AG04449 (cell line): ENCODE measurements at places on chromosomes 12 and 14.

- DNase-seq = no peak
Observed at GRCh38 chr14:101562659-101563351, 1.5 kb downstream of the DIO3 start.

DNA sequence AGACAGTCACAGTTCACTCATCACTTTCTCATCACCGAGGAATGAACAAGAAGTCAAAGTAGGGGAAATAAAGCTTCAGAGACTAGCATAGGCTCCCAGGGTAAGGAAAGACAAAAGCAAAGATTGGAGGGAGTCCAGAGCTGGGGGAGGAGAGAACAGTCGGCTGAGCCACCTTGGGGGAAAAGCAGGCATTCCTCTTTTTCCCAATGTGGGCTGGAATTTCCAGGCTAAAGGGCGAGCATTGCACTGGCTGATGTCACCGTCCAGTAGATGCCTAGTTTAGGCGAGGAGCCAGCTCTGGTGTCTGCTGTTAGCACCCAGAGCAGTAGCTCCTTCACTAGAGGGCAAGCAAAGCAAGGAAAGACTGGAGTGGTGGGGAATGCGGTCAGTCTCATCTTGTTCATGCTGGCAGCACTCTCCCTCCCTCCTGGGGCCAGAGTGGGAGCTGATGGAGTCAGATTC is 8.5 kb upstream of the KRT75 start:
- peak; percentile 70 for DNase-seq

- no peak for DNase-seq
Observed at GRCh38 chr14:78448164-78449094, 278.3 kb downstream of the NRXN3 start.

- DNase-seq = no peak
Observed at GRCh38 chr12:115506822-115507559, 770.5 kb downstream of the MED13L start.

DNA sequence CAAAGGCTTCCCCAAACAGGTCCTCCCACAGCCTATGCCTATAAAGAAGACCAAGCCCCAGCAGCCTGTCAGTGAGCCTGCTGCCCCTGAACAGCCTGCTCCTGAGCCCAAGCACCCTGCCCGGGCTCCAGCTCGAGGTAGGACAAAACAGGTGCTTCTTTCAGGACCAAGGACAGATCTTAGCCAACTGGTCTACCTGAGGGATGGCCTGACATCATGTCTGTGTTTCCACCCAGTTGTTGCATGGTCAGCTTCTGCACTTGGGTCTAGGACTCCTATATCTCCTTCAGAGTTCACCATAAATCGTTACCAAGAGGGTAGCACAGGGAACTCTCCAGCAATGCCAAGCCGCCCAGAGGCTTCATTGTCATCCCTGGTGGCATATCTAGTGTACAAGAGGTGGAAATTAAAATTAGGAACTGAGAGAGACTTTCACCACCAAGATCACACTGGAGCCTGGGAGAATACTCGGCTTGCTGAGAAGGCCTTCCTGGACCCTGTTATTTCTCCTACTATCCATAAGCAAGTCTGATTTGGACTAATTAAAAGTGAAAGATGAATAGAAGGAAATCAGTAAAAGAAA is 38.2 kb upstream of the OAS1 start:
- no peak for DNase-seq

DNA sequence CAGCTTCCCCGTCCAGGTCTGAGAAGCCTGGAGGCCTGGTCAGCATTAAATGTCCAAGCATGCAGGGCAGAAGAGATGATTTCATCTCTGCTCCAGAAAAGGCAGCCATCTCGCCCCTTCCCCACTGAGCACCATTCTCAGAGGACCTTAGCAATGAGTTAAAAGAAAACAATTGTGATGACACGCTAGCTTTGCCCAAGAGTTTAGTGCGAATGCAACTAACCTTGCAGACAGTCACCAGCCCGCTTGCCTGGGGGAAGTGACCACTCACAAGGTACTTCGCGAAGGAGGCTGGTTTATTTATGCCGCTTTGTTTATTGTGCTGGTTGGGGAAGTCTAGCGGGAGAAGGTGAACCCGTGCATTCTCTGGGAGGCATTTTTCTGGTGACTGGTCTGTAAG is 170.7 kb downstream of the RBM19 start:
- no peak for DNase-seq

DNA sequence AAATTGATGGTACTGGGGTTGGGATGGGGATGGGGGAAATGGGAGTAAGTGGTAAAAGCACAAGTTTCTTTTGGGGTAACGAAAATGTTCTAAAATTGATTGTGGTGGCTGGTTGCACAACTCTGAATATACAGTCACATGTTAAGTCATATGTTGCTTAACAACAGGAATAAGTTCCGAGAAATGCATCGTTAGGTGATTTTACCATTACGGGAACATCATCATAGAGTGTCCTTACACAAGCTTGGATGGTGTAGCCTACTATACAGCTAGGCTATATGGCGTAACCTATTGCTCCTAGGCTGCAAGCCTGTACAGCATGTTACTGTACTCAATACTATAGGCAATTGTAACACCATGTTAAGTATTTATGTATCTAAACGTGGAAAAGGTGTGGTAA is 31.0 kb downstream of the ITGA7 start:
- no peak for DNase-seq

DNA sequence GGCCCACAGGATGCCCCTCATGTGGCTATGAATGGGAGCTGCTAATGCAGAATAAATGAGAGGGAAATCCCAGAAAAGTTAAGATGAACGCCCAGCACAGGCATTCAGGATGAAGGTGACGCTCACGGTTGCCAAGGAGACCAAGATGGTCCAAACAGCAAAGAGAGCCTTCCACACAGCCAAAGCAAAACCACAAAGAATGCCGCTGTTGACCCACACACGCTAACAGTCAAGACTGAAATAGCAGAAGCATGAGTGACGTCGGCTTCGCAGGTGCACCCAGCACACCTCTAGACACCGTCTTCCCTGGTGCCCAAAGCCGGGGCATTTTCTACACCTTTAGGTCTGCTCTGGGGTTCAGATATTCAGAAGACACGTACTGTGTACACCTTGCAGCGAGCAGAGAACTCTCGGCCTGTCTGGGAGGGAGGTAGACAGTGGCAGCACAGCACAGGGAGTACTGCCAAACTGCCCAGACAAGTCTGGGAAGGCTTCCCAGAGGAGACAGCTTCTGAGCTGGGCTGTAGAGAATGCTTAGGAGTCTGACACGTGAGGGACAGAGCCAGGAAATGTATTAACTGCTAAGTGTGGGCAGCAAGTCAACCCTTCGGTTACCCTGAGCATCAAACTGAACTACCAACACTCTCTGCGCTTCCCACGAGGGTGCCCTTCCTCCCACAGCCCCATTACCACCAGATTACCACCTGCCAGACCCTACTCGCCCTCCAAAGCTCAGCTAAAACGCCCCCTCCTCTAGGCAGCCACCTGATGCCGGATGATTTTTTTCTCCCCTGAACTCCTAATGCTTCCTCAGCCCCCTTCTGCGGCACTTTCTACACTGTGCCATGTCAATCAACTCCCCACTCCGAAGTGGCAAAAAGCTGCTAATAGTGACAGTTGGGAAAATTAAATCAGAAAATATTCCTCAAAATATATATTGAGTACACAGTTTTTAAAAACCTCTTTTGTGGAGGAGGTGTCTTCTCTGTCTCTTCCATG is 50.1 kb downstream of the CCDC88C start:
- DNase-seq = no peak

DNA sequence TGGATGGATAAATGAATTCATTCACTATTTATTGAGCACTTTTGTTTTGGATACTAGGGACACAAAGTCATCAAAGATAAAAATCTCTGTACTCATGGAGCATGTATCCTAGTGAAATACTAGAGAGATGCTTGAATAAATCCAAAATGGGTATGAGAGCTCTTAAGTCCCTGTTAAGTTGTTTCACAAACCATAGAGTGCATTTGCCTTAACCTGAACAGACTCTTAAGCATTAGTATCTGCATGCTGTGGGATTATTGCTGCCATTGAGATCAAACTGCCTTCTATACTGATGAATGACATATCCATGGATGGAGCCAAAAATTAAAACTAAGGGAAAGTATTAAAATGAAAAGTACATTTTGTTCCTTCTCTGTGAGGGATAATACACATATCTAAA is 206.5 kb upstream of the KRR1 start:
- no peak for DNase-seq

DNA sequence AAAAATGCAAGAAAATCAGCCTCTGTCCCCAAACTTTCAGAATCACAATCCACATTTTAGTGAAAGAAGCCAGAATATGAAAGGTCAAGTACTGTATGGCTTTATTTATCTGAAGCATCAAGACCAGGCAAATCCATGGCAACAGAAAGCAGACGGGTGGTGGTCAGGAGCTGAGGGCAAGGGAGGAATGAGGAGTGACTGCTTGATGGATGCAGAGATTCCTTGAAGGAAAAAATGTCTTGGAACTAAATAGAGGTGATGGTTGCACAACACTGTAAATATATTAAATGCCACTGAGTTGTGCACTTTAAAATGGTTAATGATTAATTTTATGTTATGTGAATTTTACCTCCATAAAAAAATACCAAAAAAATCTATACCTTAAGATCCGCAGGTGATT is 165.1 kb downstream of the GXYLT1 start:
- DNase-seq = no peak

DNA sequence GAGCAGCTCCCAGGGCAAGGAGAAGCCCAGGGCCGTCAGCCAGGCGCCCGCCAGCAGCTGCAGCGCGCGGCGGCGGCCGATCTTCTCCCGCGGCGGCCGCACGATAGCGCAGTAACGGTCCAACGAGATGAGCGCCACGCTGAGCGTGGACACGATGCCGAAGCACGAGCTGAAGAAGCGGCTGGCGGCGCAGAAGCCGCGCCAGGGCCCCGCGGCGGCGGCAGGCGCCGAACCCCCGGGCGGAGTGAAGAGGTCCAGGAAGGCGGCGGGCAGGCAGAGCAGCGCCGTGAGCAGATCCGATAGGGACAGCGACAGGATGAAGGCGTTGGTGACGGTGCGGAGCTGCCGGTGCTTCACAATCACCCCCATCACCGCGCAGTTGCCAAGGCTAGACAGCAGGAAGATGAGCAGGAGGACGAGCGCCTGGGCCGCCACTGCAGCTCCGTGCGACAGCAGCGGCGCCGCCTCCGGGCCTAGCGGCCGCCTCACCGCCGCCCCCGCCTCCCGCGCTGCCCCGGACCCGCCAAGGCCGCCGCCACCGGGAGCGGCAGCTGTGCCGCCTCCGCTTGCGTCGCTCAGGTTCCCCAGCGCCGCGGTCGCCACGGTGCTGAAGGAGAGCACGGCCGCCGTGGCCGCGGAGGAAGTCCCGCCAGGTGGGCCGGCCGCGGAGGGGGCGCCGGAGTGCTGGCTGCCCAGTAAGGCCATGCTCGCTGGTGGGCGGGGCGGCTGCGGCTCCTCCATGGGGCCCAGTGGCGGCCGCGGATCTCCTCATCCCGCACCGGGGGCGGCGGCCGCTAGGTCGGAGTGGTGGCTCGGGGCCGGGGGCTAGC is 479 bp downstream of the GPR135 start:
- DNase-seq = no peak

DNA sequence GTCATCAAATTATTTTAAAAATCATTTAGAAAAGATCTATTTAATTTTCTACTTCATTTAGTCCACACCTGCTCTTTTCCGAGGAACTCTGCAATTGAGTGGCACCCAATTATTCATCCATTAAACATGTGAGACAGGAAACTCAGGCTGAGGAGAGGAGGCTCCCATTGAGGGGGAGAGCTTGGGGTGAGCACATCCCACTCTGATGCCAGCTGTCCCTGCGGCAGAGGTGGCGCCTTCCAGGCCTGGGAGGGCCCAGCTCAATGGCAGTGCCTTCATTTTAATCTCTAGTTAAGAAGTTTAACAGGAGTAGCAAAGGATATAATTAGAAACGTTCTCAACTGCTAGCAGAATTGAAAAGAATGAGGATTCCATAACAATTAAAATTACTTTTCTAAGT is 92.0 kb downstream of the ITPR2 start:
- no peak for DNase-seq

DNA sequence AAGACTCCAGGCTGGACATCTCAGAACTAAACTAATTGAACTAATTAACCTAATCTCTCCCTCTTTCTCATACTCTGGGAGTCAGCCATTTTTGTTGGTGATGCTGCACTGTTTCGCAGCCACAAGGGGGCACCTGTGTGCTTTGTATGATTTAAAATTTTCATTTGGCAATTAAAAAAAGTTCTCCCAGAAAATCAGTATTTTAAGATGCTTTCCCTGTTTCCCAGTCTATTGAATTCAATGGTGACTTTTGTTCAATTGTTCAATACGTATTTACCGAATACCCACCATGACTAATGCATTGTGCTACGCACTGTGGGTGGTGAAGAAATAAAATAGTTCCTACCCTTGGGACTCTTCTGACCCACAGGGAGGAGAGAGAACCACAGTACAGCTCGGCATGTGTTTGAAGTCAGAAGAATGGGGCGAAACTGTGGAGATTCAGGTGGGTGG is 63.7 kb downstream of the ZNF664 start:
- DNase-seq = no peak

- DNase-seq = no peak
Observed at GRCh38 chr12:115609347-115609746, 668.1 kb downstream of the MED13L start.
